GM13977 (cell line): ENCODE measurements at places on chromosomes 4 and X.

DNA sequence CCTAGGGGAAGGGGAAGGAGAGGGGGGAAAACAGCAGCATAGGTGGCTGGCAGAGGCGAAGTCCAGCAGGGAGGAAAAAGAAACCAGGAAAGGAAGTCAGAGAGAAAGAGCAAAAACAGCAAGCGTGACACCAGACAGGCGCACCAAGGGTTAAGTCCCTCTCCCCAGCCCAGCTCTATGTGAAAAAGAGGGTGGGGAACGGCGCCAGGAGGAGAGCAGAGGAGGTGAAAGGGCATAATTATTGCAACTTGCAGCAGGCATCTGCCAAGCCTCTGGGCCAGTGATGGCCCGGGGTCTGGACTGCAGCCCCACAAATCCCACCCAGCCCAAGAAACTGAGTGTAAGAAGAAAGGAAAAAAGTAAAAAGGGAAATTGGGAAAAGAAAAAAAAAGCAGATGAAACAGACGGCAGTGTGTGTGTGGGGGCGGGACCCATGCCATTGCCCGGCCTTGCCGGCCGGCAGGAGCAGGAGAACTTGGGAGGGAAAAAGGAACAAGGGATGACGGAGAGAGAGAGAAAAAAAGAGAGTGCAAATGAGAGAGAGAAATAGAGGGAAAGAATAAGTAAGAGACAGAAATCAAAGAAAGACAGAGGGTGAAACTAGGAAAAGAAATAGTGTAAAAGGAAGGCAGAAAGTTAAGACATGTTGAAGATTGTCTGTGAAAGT, 14.1 kb upstream of the RHOXF2 start:
- no peak for DNase-seq

DNA sequence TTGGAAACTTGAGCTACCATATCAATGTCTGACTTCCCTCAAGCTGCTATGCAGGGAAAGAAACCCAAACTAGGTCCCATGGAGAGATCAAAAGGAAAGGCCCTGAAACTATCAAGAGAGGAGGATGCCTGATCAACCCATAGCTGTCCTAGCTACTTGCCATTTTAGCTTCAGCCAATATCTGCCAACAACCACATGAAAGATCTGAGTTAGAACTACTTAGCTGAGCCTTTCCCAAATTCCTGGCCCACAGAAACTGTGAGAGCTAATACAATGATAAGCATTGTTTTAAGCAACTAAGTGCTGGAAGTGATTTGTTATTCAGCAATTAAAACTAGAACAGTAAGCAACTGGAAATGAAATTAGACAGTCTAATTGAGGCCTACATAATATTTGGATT, 6.3 kb upstream of the ARHGEF38 start:
- DNase-seq = no peak

DNA sequence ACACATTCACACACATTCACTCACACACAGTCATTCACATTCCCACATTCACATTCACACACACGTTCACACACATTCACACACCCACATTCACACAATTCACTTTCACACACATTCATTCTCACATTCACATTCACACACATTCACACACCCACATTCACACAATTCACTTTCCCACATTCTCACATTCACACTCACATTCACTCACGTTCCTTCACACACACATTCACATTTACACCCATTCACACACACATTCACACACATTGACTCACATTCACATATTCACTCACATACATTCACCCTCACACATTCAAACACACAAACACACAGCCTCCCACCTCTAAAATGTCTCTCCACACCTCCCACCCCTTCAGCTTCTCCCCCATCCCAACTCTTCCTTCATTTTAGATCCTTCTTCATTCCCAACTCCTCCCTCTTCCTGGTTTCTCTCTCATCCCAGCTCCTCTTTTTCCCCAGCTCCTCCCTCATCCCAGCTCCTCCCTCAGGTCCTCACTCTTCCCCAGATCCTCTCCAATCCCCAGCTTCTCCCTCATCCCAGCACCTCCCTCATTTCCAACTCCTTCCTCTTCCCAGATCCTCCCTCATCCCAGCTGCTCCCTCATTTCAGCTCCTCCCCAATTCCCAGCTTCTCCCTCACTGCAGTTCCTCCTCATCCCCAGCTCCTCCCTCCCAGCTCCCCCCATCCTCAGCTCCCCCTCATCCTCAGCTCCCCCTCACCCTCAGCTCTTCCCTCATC, 111.0 kb downstream of the FAM53A start:
- DNase-seq = no peak

- DNase-seq = no peak
Observed at GRCh38 chr4:138252551-138252950, 10.4 kb upstream of the SLC7A11 start.

DNA sequence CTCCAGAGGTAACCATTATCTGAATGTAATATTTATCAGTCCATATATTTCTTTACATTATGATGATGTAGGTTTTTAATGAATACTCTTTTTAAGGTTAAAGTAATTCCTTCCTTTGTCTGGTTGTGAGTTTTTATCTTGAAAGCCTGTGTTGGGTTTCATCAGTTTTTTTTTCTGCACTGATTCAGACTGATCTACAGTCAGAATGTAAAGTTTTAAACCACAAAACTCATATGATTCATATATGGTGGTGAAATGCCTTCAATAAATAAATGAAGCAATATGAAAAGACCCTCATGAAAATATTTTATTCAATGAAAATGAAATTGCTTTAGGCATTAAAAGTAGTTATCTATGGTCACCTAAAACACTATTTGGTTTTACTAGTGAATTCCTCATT, 47.1 kb downstream of the SORBS2 start:
- no peak for DNase-seq

DNA sequence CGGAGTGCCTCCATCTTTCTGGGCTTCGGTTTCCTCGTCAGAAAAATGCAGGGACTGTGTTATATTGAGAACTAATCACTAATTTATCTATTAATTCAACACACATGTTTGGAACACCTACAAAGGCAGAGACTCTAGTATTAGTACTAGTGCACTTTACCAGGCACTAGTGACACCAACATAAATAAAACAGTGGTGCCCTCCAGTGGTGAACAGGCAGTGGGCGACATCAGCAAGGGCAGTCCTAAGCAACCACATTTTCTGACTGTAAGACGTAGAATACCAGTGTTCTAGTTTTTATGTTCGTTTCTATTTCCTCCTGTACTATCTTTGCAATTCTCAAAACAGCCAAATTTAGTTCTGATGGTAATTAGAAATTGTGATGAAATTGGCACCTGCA, 69.1 kb upstream of the UCP1 start:
- peak; percentile 64 for DNase-seq

GRCh38 chrX:57573754-57574153, 18.1 kb upstream of the ZXDB start:
- DNase-seq = no peak

DNA sequence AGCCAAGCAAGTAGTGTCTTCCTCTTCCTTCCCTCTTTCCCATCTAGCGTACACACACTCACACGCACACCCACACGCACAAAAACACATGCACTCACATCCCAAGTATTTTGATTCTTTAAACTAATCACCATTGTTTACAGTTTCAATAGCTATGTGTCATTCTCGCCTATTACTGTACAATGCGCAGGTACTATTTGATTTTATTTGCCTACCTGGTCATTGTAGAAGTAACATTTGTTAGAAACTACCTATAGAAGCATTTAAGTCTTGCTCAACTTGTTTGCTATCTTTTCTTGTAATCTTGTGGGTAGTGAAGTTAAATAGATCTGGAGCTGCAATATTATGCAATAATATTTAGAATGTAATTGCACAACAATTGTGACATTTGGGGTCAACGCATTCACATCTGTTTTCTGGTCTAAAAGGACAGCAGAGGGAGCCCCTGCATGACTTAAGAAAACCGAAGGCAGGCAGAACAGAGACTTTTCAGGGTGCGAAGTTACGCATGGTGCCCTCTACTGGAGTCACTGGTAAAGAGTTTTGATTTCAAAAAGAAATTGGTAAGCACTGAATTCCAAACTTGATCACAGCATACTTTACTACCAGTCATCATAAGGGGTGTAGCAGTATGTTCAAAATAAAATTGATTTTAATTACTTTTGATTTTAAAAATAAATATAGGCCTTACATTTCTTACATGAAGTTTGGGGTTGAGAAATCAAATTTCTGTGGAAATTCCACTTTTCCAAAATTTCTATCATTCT, 503.3 kb upstream of the FAM241A start:
- peak; percentile 54 for DNase-seq

DNA sequence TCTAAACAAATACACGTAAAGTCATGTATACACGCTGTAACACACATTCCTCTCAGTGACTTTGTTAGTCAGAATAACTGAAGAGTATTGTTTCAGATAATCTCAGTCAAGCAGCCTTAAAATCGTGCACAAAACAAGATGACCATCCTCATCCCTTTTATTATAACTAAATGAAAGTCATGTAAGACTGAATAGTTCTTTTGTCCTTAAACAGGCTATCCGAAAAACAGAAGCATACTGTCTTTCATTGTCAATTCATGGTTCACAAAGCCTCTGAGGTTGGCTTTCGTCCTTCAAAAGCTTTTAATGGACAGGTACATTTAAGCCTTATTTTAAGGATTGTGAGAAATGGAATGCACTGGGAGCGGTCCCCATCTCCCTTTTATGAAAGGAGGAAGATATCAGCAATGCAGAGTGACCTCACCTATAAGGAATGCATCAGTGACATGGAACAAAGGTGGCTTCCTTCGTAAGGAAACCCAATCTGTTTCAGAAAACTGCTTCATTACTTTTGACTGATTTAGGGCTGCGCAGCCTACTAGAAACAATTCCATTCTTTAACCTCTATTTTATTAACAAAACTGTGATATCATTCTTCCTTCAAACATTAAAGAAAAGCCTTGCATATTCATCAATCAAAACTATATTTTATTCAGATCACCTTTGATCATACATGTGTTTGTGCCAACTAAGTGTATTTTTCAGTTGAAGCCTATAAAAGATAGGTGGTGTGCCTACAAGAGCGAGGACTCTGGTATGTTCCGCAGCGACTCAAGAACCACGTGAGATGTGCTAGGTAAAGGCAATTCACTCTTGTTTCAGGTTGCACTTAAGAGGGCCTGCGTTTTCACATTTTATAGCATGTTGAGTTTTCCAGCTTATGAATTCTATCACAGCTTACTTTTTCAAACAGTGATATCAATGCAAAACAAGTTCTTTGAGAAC, 19.2 kb downstream of the SH3RF1 start:
- DNase-seq = no peak

DNA sequence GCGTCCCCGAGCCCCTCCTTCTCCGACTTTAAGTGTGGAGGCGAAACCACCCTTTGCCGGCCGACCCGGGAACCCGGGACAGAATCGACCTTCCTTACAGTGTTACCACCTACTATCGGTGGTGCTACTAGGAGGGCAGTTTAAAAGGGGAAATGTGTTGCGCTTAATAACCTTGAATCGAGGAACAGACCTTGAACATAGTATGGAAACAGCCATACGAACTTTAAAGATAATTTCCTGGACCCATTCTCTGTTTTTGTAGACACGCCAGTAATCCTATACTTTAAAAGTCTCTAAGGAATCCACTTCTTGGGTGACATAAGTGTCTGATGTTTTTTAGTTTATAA, 1.5 kb downstream of the ING2 start:
- DNase-seq = no peak

- DNase-seq = no peak
Observed at GRCh38 chrX:153307276-153308178, 14.0 kb downstream of the PNMA6F start.

DNA sequence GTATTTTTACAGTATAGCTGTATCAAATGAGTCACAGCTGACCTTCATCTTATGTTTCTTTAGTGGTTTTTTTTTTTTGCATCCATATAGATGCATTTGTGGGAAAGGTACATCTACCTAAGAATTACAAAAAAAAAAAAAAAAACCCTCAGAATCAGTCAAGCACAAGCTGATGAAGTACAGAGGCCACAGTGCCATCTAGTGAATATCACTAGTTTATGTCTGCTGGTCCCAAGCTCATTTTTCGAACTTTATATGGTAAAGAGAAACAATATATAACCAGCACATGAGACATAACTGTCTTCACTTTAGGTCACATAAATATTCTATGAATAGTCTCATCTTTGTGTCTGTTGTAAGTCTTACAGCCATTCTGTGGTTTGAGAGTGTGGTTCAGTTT, 220.1 kb downstream of the DLG3 start:
- DNase-seq = peak; percentile 25

- DNase-seq = no peak
Observed at GRCh38 chr4:27463816-27464215, 603.2 kb downstream of the STIM2 start.

DNA sequence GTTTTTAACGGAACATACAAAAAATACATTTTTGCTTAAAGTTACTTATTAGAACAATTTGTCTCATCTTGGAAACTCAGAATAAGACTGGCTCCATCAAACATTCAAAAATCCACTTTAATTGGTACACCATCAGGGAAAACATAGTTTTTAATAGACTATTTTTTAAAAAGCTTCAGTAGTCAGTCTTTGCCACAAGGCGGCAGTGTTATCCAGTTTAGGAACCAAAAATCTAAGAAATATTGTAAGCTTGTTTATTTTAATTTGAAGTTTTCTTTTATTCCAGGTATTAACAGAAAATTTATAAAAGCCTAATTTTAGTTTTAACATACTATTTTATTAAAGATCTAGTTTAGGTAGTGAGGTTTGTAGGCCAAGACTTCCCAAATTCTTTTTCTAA, 107.7 kb downstream of the APOOL start:
- no peak for DNase-seq

DNA sequence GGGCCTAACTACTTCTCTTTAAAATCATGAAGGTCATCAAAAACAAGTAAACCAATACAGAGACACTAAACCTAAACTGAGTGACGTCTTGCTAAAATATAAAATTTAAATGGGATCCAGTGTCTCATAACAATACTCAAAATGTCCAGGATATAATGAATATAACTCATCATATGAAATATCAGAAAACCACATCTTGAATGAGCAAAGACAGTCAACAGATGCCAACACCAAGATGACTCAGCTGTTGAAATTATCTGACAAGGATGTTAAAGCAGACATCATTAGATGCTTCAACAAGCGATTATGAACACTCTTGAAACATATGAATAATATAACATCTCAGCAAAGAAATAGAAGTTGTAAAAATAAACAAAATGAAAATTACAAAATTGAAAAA, 8.3 kb downstream of the NAP1L2 start:
- no peak for DNase-seq

DNA sequence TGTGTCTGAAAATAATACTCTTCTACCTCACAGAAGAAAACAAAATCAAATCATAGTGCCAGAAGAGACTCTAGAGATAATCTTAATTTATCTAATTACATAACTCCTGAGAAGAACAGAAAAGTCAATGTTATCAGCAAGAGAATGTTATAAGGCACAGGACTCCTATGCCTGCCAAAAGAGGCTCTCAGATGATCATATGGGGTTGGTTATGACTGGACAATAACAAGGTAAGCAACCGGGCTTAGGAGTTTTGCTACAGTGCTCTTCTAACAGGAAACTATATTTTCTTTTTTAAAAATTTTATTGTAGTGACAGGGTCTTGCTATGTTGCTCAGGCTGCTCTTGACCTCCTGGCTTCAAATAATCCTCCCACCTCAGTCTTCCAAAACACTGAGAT, 3.5 kb upstream of the C4orf17 start:
- DNase-seq = no peak

- DNase-seq = no peak
Observed at GRCh38 chr4:560731-561291, 15.3 kb downstream of the TMEM271 start.

GRCh38 chrX:856566-857290, 226.1 kb downstream of the SHOX start:
- DNase-seq = no peak

- DNase-seq = no peak
Observed at GRCh38 chr4:95362906-95363558, 185.7 kb downstream of the UNC5C start.
